Chondrocyte (in vitro differentiated cells): ENCODE measurements at places on chromosomes 16 and 17.

- DNase-seq: no peak
Observed at GRCh38 chr17:44850025-44850424, 2.3 kb downstream of the HIGD1B start.

GRCh38 chr16:1035066-1035415 lies 37.5 kb upstream of the SSTR5 start:
- DNase-seq: no peak

- DNase-seq: no peak
Observed at GRCh38 chr16:84616515-84616914, 1.4 kb downstream of the COTL1 start.

GRCh38 chr17:47621293-47622179 lies 28.2 kb upstream of the KPNB1 start:
- no peak for DNase-seq

GRCh38 chr16:20383106-20384029 lies 21.2 kb downstream of the PDILT start:
- DNase-seq: no peak

GRCh38 chr17:76824093-76824492 lies 44.1 kb upstream of the MGAT5B start:
- DNase-seq: no peak

GRCh38 chr16:26992666-26993349 lies 73.9 kb upstream of the C16orf82 start:
- DNase-seq: no peak

- peak; percentile 46 for DNase-seq
Observed at GRCh38 chr17:49985310-49985990, 9.6 kb downstream of the DLX3 start.

DNA sequence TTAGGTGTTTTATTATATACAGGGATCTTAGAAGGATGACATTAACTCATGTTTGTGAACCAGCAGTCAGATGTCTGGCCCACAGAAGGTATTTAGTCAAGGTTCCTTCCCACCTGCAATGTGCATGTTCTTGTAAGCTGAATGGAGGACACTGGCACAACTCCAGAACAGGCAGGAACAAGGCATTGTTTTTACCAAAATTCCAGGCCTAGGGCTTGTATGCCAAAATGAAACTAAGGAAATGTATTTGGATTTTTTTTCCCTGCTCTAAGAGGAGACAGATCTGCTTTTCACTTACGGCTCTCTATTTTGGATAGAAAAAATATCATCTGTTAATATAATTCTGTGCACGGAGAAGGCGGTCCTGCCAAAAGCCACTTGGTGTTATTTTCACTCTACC lies 312.5 kb downstream of the GRIN2A start:
- no peak for DNase-seq
